ENCODE measurements at places on chromosomes 5 and 9. TPM values are rescaled to one million over a fixed set of nuclear protein-coding genes. Genes with fewer than 3 reads are reported as not detected.

- no peak overlapping the region for H3K4me3 ChIP-seq
- H3K4me1 ChIP-seq: no peaks in the 10 kb centered on the region
- no peaks in the 10 kb centered on the region for H3K27me3 ChIP-seq
These were observed 14.2 kb downstream of the CCDC180 start for GRCh38 chr9:97321691-97322090.

GRCh38 chr9:130021123-130021522, 21.9 kb downstream of the FNBP1 start:
- H3K36me3 ChIP-seq: no peaks in the 10 kb centered on the region
- no peaks in the 10 kb centered on the region for H3K4me1 ChIP-seq
- no peak overlapping the region for H3K27ac ChIP-seq
- H3K4me3 ChIP-seq: no peak overlapping the region

DNA sequence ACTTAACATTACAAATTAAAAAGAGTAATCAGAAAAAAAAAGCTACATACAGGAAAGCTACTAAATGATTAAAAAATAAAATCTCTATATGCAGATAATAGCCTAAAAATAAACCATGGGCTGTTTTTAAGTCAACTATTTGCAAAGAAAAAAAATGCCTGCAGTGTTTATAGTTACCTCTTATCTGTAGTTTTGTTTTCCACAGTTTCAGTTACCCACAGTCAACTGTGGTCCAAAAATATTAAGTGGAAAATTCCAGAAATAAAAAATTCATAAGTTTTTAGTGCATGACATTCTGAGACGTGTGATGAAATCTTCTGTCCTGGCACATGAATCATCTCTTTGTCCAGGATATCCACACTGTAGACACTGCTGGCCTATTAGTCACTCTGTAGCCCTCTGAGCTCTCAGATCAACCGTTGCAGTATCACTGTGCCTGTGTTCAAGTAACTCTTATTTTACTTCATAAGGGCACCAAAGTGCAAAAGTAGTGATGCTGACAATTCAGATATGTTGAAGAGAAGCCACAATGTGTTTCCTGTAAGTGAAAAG, 59.2 kb downstream of the PRELID2 start:
- H3K4me3 ChIP-seq: no peak overlapping the region
- peak; percentile 66 for DNase-seq
- peak overlapping the region; percentile 67 for H3K27ac ChIP-seq
- H3K4me1 ChIP-seq: no peaks in the 10 kb centered on the region
- H3K36me3 ChIP-seq: no peaks in the 10 kb centered on the region

GRCh38 chr5:150065886-150066285, 20.5 kb downstream of the CSF1R start:
- no peak overlapping the region for H3K4me3 ChIP-seq
- no peaks in the 10 kb centered on the region for H3K36me3 ChIP-seq
- DNase-seq: no peak
- H3K4me1 ChIP-seq: no peaks in the 10 kb centered on the region

The EEIG1 gene
- 11.6 TPM for total RNA-seq
